Stimulated activated CD4-positive, alpha-beta T cell treated with anti-CD3 and anti-CD28 coated beads, Interleukin-15, amount 100 ng/mL, for 1 hour (primary cell): ENCODE measurements at places on chromosomes 3 and 15.

- DNase-seq = no peak
These were observed 230.6 kb upstream of the CNTN3 start for GRCh38 chr3:74845081-74845480.

DNA sequence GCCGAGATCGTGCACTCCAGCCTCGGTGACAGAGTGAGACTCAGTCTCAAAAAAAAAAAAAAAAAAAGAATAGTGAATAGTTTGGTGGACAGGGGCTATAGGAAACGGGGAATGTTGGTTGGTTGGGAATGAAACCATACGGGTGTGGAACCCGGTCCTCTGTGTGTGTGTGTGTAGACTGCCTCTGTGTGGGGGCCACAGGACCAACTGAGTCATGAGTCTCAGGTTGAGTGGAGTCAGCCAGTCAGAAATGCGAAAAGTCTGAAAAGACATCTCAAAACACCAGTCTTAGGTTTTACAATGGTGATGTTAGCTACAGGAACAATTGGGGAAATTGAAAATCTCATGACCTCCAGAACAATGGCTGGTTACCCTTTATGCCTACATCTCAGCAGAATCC is 44.5 kb downstream of the ZDHHC19 start:
- no peak for DNase-seq

DNA sequence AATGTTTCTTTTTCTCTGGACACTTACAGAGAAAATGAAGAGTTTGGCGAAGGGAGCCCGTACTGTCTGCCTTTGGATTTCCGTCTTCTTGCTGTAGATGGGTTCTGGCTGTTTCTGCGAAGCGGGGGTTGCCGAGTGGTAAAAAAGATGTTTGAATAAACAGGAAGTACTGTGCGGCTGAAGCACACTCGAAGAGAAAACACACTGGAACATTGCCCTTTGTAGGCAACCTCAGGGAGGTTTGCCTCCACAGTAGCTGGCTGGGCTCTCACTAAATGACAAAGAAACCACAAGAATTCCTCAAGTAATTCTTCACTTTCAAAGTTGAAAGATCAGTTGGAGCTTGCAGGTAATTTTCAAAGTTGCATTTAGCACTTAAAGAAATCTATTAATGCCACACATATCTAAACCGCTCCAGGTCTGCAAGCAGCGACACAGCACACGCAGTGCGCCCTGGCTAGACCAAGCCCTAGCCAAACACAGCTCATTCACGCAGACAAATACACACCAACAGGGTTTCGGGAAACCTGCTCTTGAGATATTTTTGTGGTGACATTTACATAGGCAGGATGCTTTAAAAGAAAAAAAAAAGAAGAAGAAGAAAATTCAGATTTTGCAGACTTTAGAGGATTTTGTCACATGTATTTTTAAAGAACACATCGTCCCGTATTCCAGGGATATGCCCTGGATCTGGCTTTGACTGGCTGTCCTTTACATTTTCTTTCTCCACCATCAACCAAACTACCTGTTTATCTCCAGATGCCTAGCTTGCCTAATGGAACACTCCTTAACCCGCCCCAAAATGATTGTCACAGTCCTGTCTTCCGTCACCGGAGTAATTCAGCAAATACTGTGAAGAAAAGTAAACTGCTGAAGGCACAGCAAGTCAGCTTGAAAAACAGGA is 452.8 kb downstream of the FOXP1 start:
- DNase-seq = peak; percentile 48

DNA sequence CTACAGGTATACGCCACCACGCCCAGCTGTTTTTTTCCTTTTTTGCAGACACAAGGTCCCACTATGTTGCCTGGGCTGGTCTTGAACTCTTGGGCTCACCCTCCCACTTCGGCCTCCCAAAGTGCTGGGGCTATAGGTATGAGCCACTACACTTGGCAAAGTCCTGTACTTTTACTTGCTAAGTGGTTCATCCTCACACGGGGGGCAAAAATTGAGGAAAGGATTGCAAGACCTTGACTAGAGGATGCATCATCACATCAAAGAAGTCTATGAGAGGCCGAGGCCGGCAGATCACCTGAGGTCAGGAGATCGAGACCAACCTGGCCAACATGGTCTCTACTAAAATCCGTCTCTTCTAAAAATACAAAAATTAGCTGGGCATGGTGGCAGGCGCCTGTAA is 116.5 kb upstream of the FAM174B start:
- DNase-seq = no peak

GRCh38 chr15:23083115-23083514 is 43.7 kb upstream of the TUBGCP5 start:
- DNase-seq = no peak

- DNase-seq = no peak
These were observed 68.9 kb downstream of the NPTN start for GRCh38 chr15:73564255-73564654.

DNA sequence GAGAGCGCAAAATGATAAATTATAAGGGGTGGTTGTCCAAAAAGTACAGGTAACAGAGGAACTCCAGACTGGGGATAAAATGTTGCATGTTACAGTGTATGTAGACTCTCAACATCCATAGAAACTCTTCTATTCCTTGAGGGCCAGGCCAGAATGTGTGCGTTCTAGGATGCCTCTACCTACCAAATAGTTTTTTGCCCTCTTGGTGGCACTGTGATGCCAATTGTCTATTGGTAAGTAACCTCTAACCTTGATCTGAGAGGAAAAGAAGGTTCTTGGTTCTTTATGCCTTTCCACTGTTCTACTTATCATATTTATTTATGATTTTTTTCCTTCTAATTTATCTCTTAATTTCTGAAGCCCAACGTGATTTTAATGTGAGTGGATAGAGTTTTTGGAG is 424.6 kb downstream of the GRM7 start:
- DNase-seq = no peak

DNA sequence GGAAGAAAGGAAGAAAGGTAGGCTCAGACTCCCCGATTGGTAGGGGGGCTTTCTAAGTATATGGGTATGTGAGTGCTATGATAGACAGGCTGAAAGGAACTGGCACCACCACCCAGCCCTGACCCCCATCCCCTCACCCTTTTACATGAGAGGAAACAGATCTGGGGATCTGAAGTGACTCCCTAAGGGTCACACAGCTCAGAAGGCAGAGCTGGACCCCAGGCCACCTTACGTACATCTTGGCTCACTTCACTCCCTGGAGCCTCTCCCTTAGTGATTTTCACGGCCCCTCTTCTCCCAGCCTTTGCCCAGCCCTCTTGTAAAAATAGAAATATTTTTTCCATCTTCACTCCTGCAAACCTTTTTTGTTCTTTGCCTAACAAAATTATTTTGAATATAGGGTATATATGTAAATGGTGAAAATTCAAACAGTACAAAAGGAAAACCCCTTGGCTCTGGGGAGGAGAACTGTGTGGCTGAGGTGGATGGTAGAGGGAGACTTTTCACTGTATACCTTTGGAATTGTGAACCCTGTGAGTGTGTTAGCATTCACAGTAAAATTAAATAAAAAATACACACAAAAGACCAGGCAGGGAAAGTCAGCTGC is 34.8 kb upstream of the POLG start:
- DNase-seq = no peak

- no peak for DNase-seq
These were observed 321.4 kb upstream of the GBE1 start for GRCh38 chr3:82082796-82083195.

DNA sequence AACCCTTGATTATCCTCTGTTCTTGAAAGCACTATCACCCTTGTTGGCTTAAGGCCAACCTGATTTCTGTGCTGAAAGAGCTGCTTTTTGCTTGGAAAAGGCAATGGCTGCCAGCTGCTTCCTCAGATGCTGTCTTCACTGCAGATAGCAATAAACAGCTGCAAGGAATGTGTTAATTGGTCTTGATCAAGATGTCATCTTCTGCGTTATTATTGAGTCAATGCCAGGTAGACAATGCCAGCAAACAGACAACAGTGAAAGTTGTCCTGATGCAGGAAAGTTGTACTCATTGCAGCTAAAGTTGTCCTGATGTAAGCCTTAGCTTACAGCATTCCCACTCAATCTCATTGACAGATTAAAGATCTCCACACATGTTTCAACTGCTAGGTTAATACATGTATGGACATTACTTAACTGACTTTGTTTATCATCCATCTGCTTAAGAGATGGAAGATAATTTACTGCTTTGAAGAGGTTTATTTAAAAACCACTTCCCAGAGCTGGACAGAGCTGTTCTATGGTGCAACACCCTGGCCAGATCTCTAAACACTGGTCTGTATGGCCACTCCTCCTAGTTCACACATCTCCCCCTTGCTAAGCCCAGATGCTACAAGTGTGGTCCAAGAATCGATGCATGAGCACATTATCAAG is 251.0 kb upstream of the MCTP2 start:
- DNase-seq = no peak

- DNase-seq = no peak
These were observed 54.7 kb downstream of the ETV5 start for GRCh38 chr3:186053954-186054791.

DNA sequence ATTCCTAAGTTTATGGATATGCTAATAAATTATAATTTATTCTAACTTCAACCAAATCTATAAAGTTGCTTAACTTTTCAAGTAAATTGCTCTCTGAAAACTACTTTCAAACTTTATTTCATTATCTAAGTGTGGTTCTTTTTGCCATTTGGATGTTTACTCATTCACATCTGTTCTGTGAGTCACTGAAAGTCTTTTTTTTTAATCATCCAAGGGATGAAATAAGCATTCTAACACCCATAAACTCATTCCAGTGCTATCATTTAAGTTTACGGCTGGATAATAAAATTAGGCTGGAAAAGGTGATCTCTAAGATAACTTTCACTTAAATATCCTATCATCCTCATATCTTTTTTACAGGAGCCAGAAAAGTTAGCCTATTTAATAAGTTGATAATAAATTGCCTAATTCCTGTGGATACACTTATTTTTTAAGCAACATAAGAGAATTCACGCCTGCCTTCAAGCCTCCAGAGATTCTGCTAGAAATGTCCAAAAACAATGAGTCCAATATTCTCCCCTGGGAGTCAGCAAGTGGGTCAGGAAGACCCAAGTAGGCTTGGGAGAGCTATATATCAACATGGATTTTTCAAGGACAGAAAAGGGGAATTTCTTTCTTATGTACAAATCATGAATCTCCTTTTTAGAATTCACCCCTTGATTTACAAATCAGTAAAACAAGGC is 25.8 kb downstream of the SCG3 start:
- DNase-seq = no peak

DNA sequence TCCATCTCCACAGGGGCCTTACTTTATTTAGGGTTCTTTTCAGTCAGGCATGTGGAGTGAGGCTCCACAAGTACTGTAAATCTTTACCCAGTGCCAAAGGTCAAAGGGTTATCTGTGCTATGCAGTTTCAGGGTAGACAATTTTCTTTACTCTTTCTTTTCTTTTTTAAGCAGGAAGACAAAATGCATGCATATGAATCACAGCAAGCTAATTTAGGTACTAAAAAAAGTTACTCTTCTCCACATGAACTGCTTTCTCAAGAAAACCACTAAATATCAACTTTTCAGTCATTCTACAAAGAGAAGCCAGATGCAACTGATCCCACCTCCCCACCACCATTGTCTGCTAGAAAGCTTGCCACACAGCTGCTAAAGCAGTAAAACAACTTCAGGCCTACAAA is 73.3 kb upstream of the PYGO1 start:
- no peak for DNase-seq

GRCh38 chr3:181919375-181919774 is 207.7 kb downstream of the SOX2 start:
- DNase-seq = no peak

GRCh38 chr15:68775671-68776476 is 44.8 kb downstream of the ANP32A start:
- DNase-seq = no peak

DNA sequence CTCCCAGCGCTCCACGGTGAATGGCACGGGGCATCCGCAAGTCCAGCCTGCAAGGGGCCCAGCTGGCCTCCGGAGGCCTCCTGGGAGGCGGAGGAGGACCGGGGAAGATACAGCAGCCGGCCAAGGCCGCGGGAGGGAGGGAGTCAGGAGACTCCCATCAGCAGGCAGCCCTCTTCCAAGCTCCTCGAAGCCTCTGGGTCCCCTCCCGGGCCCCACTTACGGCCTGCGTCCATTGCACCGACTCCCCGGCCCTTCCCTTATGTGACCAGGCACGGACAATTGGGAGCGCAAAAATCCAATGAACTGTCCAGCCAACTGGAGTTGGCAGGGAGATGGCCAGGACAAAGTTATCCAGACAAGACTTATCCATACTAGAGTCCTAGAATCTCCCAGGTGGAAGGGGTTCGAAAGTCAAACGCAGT is 668 bp downstream of the MFGE8 start:
- no peak for DNase-seq

- DNase-seq = no peak
These were observed 7.3 kb downstream of the RAB27A start for GRCh38 chr15:55282284-55282833.

GRCh38 chr3:43638594-43639447 is 17.0 kb upstream of the ANO10 start:
- DNase-seq = peak; percentile 10

- DNase-seq = no peak
These were observed 39.0 kb downstream of the CHAC1 start for GRCh38 chr15:40992241-40992741.

DNA sequence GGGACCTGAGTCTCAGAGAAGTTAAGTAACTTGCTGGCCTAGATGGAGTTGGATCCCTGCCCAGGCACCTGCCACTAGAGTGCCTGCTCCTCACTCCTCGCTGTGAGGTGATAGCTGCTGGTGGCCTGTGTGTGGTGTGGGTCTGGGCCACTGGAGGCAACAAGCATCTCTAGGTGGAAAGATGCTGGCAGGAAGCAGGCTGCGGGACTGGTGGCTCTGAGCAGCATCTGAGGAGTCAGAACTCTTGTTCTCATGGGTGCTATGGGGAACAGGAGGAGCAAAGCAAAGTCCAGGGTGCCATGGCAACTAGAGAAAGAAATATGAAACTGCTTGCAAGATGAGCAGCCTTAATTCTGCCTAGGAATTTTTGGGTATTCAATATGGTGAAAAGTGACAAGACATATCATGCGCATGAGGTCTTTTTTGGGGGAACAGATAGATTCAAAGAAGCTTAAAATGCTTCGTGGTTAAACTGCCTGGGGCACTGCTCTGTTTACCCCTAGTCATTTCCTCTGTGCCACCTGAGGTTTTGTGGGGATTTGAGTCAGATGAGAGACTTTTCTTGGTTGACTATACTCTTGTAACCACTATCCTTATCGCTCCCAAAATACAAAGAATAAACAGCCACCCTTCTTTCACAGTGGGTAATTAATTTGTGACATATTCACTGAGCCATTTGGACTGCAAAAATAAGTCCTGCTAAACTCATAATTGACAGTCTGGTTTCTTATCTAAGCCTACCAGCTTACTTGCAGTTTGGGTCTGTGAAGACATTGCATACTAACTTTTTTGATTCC is 50.3 kb downstream of the MED12L start:
- no peak for DNase-seq

DNA sequence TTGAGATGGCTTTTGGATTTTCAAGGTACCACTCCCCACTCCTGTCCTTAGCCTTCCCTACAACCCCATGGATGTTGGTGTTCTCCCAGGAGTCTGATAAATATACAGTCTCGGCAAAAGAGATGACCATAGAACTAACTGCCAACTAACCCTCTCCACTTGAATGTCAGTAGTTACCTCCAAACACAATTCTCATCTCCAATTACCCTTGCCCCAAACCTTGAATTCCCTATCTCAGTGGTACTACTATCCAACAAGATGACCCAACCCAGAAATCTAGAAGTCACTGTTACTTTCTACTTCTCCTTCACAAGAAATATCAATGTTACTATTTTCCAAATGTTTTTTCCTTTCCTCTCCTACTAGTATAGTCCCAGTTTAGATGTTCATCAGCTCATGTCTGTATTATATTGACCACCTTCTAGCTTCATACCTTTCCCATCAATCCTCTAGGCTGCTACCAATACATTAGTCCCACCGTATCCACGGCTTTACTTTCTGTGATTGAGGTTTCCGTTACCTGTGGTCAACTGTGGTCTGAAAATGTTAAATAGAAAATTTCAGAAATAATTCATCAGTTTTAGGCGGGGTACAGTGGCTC is 38.1 kb downstream of the PIGB start:
- DNase-seq = no peak
